ENCODE measurements at places on chromosomes 13 and 19. TPM values are rescaled to one million over a fixed set of nuclear protein-coding genes. Genes with fewer than 3 reads are reported as not detected.

- DNase-seq, result no peak
- H3K27me3 ChIP-seq, result no peaks in the 10 kb centered on the region
- no peaks in the 10 kb centered on the region for H3K36me3 ChIP-seq
- no peak overlapping the region for H3K4me3 ChIP-seq
Measured at GRCh38 chr13:48858122-48858902, 117.4 kb upstream of the FNDC3A start.

- H3K27ac ChIP-seq, result no peak overlapping the region
- H3K4me1 ChIP-seq, result no peaks in the 10 kb centered on the region
- H3K27me3 ChIP-seq, result no peaks in the 10 kb centered on the region
- H3K36me3 ChIP-seq, result no peaks in the 10 kb centered on the region
- no peak for DNase-seq
Measured at GRCh38 chr13:59542303-59542702, 621.4 kb downstream of the DIAPH3 start.

The FFAR1 gene
- total RNA-seq, result not detected

The CD22 gene
- 0.30 TPM for total RNA-seq

The SHISA7 gene
- total RNA-seq, result not detected

The PCID2 gene
- 79.8 TPM for total RNA-seq
